ENCODE measurements at places on chromosomes 13 and 19. TPM values are rescaled to one million over a fixed set of nuclear protein-coding genes. Genes with fewer than 3 reads are reported as not detected.

- no peak for DNase-seq
Observed at GRCh38 chr19:1808395-1808731, 3.7 kb downstream of the ATP8B3 start.

GRCh38 chr19:49440439-49441209, 703 bp downstream of the SLC17A7 start:
- no peak for DNase-seq

DNA sequence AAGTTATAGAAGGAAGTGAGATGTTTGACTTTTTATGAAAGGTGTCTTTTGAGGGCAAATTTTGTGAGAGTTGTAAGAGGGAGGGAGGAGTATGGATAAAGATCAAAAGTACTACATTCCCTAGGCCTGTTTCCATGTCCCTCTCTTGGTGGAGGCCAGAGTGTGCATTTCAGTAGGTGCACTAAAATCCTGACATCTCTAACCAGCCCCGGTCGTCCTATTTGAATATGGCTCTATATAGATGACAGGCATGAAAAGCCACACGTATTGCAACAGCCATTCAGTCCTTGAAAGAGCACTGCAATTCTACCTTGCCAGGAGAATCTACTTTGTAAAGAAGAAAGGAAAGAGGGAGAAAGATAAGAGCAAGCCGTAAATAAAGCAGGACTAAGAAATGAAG, 510.1 kb downstream of the IRS2 start:
- no peak for DNase-seq

DNA sequence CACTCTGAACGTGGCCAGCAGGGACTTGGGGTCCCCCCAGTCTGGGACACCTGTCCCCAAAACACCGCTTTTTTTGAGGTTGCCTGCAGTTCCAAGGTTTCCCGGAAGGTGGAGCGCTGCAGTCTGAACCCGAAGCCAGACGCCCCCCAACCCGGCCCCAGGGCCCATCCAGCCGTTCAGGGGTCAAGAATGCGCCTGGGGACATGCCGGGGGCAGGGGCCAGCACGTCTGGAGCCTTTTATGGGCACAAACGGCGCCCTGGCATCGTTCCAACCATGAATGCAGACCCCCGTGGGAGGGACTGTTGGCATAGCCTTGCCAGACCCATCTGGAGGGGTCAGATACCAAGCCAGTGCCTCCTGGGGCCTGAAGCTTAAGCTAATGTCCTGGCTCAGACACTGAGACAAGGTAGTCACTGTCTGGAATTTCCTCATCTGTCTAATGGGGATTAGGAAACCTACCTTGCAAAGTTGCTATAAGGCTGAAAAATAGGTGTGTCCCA, 6.9 kb downstream of the S1PR5 start:
- DNase-seq, result no peak

Gene SIGLEC12
- total RNA-seq, result not detected

Gene SIGLEC11
- total RNA-seq, result 0.15 TPM
